ENCODE measurements at places on chromosomes 11 and 22.

DNA sequence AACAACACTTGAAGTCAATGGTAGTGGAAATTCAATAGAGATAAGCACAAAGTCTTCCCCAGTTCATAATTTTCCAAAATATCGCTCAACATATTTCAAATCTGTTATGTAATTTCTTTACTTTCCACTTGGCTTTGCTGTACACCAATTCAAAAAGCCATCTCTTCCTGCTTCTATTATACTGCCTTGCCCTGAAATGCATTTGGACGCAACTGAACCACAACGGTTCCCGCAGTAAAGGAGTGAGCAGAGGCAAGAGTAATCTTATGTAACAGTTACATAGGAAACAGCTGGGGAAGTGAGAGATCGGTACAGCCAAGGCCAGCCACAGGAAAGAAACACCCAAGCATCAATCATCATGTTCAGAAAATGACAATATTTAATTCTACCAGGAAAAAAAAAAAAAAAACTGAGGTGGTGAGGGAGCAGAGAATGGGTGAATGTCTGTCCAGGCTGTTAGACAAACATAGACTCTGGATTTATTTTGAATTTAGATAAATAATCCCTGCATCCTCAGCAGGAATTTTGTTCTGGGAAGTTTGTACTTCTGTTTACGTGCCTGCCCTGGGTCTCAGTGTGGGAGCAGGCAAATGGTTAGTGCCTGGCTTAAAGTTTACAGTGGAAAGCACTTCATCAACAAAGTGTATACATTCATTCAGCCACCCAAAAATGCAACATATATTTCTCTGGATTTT, 392.2 kb downstream of the ETS1 start:
- DNase-seq = no peak

- no peak for DNase-seq
Measured at GRCh38 chr22:37979782-37980181, 4.6 kb downstream of the SOX10 start.

GRCh38 chr11:1653541-1654387, 24.2 kb downstream of the KRTAP5-5 start:
- DNase-seq = no peak

- DNase-seq = no peak
Measured at GRCh38 chr11:30348035-30348434, 25.1 kb downstream of the ARL14EP start.

DNA sequence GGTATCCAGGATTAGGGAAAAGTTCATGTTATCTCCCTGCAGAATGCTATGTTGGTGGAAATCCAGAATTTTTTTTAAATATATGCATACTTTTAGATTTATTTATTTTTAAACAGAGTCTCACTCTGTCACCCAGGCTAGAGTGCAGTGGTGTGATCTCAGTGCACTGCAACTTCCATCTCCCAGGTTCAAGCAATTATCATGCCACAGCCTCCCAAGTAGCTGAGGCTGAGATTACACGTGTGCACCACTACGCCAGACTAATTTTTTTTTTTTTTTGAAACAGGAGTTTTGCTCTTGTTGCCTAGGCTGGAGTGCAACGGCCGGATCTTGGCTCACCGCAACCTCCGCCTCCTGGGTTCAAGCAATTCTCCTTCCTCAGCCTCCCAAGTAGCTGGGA, 2.6 kb downstream of the PACSIN2 start:
- no peak for DNase-seq

GRCh38 chr22:31631436-31631835, 30.6 kb downstream of the PISD start:
- DNase-seq = no peak

GRCh38 chr22:23763579-23763945, 772 bp downstream of the C22orf15 start:
- DNase-seq = no peak

GRCh38 chr11:111137846-111138245, 107.7 kb upstream of the POU2AF2 start:
- no peak for DNase-seq

DNA sequence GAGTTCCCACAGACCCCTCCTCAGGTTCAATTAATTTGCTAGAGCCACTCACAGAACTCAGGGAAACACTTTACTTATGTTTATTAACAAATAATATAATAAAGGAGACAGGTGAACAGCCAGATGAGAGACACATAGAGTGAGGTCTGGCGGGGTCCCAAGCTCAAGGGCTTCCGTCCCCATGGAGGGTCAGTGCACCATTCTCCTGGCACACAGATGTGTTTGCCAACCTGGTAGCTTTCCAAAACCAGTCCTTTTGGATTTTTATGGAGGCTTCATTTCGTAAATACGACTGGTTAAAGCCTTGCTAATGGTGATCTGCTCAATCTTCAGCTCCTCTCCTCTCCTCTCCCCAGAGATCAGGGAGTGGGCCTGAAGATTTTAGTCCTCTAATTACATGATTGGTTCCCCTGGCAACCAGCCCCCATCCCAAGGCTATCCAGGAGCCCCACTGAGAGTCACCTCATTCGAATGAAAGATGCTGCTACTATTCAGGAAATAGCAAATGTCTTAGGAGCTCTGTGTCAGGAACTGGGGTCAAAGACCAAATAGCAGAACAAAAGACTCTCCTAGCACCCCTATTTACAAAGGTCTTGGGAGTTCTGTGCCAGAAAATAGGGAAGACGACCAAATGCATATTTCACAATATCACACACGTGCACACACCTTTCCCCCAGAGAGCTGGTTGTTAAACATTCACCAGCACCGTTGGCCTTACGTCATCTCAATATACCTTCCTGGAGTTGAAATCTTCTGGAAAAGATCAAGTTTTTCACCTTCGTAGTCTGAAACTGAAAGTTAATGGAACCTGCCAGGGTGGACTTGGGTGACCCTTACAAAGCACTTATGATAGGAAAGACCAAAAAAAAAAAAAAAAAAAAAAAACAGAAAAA, 23.8 kb upstream of the CAPRIN1 start:
- no peak for DNase-seq

GRCh38 chr22:23168391-23169042, 11.8 kb upstream of the BCR start:
- no peak for DNase-seq

Data from left ventricle myocardium inferior (tissue), 1 donor.